ENCODE measurements at places on chromosomes 7 and 10.

DNA sequence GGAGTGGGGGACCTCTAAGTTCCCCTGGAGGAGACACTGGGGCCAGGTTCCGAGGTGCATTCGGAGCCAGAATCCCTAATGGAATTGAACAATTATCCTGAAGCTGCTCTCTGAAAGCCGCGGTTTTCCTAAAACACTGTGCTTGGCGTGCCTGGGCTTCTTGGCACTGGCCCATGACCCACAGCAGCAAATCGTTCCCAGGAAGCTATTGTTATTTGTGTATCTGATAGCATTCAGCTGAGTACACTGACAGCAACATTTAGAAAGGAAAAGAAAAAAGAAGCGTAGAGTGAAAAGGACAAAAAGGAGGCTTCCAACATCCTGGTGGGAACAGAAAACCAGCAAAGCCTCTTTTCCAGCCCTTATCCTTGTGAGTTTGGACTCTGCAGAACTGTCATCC lies 339.8 kb downstream of the FRMD4A start:
- DNase-seq: peak; percentile 78

DNA sequence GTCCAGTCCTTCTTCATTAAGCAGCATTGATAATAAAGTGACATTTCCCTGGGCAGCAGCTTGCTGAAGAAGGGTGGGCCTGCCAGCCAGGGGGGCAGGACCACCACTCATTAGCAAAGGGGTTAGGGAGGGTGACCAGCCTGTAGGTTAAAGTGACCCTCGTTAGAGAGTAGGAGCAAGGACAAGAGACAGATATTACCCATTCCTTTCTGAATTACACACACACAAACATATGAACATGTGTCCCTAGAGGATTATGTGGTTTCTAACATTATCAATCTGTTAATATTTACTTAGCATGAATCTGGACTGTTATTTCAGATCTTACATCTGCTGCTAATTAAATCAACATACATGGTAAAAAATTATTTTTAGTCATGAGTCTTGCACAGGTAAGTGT lies 88.9 kb downstream of the CTTNBP2 start:
- no peak for DNase-seq

- no peak for DNase-seq
These were observed 19.6 kb downstream of the AKR1C1 start for GRCh38 chr10:4982764-4983226.

GRCh38 chr10:129808092-129808983 lies 155.7 kb downstream of the EBF3 start:
- DNase-seq: no peak

GRCh38 chr7:133985300-133985699 lies 141.8 kb upstream of the LRGUK start:
- no peak for DNase-seq

GRCh38 chr7:47488969-47489342 lies 93.0 kb downstream of the TNS3 start:
- DNase-seq: no peak

GRCh38 chr10:21315645-21316220 lies 209.7 kb downstream of the SKIDA1 start:
- peak; percentile 91 for DNase-seq

DNA sequence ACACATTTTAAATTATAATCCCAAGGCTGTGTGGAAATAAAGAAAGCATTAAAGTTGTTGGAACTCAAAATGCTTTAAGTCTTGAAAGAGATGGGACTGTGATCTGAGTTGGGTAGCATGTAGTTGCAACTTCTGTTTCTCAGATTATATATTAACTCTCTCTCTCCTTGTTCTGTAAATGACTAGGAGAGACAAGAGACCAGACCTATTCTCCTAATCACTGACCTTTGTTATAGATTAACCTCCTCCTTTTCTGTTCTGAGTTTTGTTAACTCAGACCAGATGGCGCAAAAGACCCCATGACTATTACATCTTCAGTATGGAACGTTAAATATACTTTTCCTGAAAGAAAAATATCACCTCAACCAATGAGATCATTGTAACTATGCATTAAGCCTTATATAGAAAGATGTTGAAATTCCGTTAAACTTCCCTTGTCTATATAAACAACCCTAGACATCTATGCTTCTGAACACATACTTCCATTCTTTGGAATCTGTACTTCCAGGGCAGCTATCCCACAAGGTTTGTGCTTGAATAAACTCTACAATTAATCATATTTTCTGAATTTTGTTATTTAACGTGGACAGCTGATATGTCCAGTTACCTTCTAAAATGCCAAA lies 143.5 kb upstream of the TRIM24 start:
- DNase-seq: no peak

DNA sequence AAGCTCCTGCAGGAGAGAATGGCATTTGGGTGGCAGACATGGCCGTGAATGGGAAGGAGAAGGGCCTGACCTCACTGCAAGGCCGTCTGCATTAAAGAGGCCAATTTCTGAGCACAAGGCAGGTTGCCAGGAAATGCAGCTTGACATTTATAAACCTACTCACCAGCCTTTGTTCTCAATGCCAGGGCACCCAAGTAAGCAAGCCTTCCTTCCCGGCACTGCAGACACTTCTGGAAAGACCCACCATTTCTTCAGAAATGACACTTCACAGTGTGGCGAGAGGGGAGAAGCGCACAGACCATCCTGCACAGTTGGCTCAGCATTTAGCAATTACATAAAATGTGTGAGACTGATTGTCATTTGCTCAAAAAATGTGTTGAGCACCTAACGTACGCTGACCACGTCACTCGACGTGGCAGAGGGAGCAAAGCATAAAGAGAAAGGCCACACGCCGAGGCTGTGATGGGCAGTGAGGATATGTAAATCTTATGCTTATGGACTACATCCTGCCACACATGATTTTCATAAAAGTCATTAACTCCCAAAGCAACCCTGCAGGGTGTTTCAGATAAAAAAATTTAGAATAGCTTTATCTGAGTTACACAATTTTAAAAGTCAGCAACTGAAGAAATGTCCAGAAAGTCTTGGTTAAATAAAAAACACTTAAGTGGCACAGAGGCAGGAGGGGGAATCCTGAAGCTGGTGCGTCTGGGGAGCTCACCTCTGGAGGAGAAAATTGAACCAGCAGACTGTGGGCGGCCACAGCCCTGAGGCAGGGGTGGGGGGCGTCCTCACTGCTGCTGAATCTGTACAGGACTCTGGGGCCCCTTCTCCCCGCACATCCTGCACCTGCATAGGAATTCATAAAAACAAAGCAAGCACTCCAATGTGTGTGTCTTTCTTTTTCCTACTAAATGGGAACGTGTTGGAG lies 543.8 kb downstream of the PTPRN2 start:
- DNase-seq: no peak

DNA sequence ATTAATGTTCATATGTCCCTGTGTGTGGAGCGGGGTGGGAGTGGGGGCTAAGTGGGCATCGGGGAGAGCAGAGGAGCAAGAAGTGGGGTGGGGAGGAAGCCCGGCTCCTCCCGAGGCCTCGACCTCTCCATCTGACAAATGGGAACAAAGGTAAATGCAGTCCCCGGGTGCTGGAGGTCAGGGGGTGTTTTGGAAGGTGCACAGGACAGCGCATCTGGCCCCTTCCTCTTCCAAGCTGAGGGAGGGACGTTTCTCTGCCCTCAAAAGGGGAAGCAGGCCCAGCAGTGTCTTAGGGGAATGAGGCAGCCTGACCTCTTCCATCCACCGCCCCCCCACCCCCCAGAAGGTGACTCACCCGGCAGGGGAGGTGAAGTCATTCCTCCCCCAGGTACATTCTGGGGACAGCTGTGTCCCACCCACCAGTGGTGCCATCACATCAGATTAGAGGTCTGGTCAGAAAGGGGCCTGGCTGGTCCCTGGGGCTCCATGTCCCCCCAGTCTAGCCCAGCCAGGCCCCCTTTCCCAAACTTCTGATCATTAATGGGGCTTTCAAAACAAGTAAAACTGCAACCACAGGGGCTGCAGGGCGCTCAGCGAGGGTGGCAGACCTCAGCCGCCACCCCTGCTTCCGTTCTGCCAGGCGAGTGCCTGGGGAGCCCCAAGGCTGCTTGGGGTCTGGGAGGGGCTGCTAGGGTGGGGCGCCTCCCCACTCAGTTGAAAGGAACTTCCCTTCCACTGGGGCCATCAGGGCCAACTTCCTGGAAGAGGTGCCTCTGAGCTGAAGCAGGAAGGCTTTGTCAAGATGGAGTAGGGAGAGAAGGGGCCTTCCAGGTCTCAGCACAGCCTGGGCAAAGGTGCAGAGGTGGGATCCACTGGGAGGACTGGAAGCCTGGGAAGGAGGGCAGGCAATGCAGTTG lies 10.8 kb downstream of the LFNG start:
- no peak for DNase-seq

DNA sequence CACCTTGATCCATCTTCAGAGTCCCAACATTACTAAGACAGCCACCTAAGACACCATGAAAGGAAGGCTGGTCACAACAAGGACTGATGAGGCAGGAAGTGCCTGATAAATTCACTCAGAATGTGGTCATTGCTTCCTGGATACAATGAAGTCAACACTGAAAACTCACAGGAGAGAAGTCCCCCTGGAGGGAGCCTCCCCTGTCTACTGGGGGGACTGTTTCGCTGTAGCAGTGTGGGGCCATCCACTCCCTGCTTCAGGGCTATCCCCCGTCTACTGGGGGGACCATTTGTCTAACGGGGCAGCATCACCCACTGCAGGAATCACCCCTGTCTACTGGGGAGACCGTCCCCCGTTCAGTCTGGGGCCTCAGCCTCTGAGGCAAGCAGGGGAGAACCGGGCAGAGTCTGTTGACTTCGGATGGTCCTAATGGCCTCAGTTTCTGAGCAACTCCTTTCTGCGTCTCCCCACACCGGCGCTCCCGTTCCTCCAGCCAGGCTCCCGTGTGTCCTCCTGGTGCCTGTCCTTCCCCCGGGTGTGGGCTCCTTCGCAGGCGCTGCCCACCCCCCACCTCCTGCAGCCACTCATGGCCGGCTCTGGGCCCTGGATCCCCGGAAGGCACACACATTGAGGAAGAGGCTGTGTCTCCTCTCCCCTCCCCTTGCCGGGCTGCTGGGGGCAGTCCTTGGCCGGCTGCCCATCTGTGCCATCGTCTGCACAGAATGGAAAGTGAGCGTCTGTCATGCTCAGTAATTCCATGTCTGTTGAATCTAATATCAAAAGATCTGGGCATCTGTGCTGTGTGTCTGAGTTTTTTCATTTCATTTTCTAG lies 59.9 kb upstream of the DNAJB6 start:
- no peak for DNase-seq

DNA sequence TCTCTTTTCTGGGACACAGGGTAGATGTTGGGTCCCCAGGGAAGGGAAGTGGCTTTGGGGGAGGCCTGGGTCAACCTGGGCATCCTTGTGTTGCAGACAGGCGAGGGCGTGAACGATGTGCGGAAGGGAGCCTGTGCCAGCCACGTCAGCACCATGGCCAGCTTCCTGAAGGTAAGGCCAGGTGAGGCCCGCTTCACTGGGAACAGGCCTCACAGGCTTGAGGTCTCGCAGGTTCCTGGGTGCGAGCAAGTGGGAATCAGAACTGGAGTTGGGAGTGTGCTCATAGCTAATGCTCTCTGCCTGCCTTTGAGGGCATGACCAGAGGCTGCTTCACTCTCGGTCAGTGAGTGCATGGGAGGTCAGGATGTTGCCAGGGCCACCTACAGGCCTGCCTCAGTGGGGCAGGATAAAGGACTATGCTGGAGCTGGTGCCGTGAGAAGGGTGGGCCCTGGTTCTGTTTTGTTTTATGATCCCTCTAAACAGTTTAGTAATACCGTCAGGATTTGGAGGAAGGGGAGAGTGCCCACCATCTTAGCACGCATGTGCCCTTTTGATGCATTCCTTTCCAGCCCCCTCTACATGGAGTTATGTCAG lies 8.4 kb downstream of the DBNL start:
- DNase-seq: no peak

GRCh38 chr7:74502216-74502891 lies 48.6 kb downstream of the GTF2IRD1 start:
- no peak for DNase-seq

GRCh38 chr7:71687831-71688599 lies 556.1 kb downstream of the GALNT17 start:
- no peak for DNase-seq

DNA sequence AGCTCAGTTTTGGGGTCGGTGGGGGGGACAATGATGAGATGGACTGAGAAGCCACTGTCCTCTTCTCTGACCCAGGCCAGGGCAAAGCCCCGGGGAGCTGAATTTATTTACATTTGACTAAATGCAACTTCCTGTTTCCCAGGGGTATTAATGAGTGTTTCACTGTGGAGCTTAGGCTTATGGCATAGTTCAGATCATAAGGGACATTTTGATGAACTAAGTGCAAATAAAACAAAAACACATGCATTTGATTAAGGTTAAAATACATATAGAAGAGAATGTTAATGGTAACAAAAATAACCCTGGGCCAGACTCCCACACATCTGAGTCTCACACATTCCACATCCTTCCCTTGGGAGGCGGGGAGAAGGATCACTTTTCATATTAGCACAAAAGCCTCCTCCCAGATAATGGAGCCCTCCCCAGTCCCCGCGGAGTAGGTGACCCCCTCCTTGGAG lies 320.6 kb downstream of the FRMD4A start:
- peak; percentile 87 for DNase-seq

DNA sequence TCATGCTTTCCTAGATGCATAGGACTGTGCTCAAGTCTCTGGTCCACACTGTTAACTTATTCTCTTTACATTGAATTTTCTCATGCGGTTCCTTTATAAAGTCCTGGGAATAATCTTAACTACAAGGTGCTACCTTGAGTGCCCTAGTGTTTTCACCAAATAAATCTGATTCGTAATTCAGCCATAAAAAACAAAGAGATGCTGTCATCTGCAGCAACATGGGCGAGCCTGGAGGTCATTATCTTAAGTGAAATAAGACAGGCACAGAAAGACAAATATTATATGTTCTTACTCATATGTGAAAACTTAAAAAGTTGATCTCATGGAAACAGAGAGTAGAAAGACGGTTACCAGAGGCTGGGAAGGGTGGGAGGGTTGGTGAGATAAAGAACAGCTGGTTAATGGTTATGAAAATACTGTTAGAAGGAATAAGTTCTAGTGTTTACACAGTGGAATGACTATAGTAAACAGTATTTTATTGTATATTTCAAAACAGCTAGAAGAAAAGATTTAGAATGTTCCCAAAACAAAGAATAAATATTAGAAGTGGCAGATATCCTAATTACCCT lies 38.3 kb downstream of the NT5C3A start:
- DNase-seq: no peak

GRCh38 chr10:80700760-80701444 lies 163.2 kb downstream of the SH2D4B start:
- no peak for DNase-seq

DNA sequence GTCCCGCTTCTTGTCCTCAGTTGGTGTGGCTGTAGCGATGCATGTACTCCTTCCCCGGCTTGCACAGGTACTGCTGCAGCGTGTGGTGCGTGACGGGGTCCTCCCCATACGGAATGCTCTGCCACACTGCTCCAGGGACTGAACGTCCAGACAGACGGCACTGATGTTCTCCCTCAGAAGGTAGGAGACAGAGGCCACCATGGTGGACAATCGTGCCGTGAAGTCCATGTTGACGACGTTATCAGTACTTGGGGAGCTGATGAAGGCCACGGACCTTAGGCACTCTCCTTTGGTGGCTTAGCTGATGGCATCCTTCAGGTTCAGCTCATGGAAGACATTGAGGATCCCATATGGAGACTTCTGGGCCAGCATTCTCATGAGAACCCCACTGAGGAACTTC lies 37.4 kb downstream of the AGAP6 start:
- DNase-seq: no peak

Data from adipocyte (in vitro differentiated cells).